B cell (primary cell): ENCODE measurements at places on chromosomes 16 and 17. TPM values are rescaled to one million over a fixed set of nuclear protein-coding genes. Genes with fewer than 3 reads are reported as not detected.
A peak's percentile ranks its signal among the peaks of the same experiment; 100 is the strongest.

DNA sequence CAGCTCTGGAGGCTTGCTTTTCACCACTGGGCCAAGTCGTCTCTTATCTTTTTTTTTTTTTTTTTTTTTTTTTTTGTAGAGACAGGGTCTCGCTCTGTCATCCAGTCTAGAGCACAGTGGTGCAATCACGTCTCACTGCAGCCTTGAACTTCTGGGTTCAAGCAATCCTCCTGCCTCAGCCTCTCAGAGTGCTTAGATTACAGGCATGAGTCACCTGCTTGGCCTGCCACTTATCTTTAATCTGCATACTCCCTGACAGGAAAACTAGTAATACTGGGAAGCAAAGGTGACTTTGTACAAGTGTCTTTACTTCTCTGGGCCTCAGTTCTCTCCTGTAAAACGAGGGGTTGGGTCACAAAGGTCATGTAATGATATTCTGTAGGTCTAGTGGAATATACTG, 15.0 kb downstream of the NTN1 start:
- no peak for DNase-seq
- H3K4me3 ChIP-seq = no peak overlapping the region
- no peaks in the 10 kb centered on the region for H3K27me3 ChIP-seq
- no peak overlapping the region for H3K27ac ChIP-seq
- no peaks in the 10 kb centered on the region for H3K36me3 ChIP-seq

GRCh38 chr16:90077757-90078578, 837 bp upstream of the PRDM7 start:
- H3K27me3 ChIP-seq = no peaks in the 10 kb centered on the region
- H3K36me3 ChIP-seq = no peaks in the 10 kb centered on the region
- peak; percentile 75 for DNase-seq
- H3K27ac ChIP-seq = peak overlapping the region; percentile 21

DNA sequence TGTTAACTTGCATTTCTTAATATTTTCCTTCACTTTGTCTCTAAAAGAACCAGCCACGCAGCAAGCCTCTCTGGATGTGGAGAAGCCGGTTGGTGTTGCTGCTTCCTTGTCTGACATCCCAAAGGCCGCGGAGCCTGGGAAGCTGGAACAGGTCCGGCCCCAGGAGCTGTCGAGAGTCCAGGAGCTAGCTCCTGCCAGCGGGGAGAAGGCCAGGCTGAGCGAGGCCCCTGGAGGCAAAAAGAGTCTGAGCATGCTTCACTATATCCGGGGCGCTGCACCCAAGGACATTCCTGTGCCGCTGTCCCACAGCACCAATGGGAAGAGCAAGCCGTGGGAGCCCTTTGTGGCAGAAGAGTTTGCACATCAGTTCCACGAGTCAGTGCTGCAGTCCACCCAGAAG, 22.8 kb downstream of the GINS2 start:
- no peak overlapping the region for H3K27ac ChIP-seq
- H3K4me3 ChIP-seq = no peak overlapping the region
- H3K27me3 ChIP-seq = no peaks in the 10 kb centered on the region
- H3K4me1 ChIP-seq = no peaks in the 10 kb centered on the region
- H3K36me3 ChIP-seq = peaks cover 89% of the 10 kb centered on the region

- H3K36me3 ChIP-seq = peaks cover 4% of the 10 kb centered on the region
- H3K4me1 ChIP-seq = peaks cover 13% of the 10 kb centered on the region
- H3K27ac ChIP-seq = peak overlapping the region; percentile 84
- H3K27me3 ChIP-seq = no peaks in the 10 kb centered on the region
- DNase-seq = peak; percentile 12
- no peak overlapping the region for H3K4me3 ChIP-seq
Observed at GRCh38 chr16:23642246-23642774, 1.0 kb downstream of the DCTN5 start.

DNA sequence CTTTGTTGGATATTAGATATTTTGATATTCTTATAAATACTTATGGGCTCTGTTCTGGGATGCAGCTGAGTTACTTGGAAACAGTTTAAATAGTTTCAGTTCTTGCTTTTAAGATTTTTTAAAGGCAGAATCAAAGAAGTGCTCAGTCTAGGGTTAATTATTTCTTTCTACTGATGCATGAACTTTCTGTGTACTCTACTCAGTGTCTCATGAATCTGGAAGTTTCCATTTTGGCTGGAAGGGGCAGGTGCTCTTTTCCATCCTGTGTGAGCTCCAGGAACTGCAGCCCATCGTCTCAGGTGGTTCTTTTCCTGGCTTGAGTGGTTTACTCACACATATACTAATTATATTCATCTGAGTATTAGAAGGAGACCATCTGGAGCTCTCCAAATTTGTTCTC, 61.1 kb upstream of the CPHXL start:
- no peaks in the 10 kb centered on the region for H3K36me3 ChIP-seq
- DNase-seq = no peak
- H3K27ac ChIP-seq = no peak overlapping the region
- no peaks in the 10 kb centered on the region for H3K4me1 ChIP-seq
- H3K4me3 ChIP-seq = no peak overlapping the region

- DNase-seq = no peak
- no peaks in the 10 kb centered on the region for H3K27me3 ChIP-seq
- peaks cover 15% of the 10 kb centered on the region for H3K4me1 ChIP-seq
- no peaks in the 10 kb centered on the region for H3K36me3 ChIP-seq
- no peak overlapping the region for H3K27ac ChIP-seq
- no peak overlapping the region for H3K4me3 ChIP-seq
Observed at GRCh38 chr17:64706224-64707049, 44.3 kb upstream of the SMURF2 start.

GRCh38 chr17:4986403-4986802, 1.1 kb downstream of the CAMTA2 start:
- DNase-seq = no peak
- H3K4me1 ChIP-seq = peaks cover 28% of the 10 kb centered on the region
- peak overlapping the region; percentile 90 for H3K27ac ChIP-seq
- peaks cover 15% of the 10 kb centered on the region for H3K36me3 ChIP-seq
- H3K4me3 ChIP-seq = peak overlapping the region; percentile 81

DNA sequence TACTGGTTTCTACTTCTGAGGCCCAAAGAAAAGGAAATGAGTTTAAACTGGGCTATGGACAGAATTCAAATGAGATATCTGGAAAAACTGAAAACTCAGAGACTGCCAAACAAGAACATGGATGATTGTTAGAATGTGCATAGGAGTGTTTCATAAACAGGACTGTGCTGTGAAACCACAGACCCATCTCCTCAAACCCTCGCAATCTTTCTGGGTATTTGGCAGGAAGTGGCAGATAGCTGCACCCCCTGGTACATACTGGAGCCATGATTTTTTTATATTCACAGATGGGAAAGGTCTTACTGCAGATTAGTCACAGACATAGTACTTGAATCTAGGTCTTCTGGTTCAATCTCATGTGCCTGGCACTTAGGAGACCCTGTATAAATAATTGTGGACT, 145.0 kb downstream of the CCDC182 start:
- H3K27ac ChIP-seq = no peak overlapping the region
- DNase-seq = no peak
- H3K27me3 ChIP-seq = no peaks in the 10 kb centered on the region
- no peaks in the 10 kb centered on the region for H3K36me3 ChIP-seq
- H3K4me3 ChIP-seq = no peak overlapping the region

DNA sequence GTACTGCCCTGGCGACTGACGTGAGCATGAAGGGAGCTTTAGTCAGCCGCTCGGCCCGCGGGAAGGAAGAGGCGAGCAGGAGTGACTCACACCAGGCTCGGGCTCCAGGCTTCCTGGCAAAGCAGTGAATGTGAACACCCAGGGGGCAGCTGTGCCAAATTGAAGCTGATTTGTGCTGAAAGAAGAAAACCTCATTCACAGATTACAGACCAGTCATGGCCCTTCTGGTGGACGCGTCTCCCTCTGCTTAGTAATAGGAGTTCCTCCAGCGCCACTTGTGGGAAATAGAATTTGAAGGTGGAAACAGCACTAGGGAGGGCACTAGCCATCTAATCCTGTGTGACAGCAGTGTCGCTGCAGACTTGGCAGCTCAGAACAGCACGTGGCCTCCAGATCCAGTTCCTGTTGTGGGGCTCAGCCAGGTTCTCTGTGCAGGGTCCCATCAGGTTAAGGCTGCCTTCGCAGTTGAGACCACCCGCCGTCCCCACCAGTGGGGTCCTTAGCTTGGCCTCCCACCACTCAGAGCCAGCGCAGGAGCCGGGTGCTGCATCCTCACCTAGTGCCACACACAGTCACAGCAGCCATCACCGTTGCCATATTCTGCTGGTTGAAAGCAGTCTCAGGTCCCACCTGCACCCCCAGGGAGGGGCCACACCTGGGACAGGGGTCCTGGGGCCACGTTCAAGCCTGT, 164.5 kb upstream of the CHMP6 start:
- no peak overlapping the region for H3K4me3 ChIP-seq
- H3K4me1 ChIP-seq = peaks cover 15% of the 10 kb centered on the region
- H3K27me3 ChIP-seq = no peaks in the 10 kb centered on the region
- DNase-seq = no peak

DNA sequence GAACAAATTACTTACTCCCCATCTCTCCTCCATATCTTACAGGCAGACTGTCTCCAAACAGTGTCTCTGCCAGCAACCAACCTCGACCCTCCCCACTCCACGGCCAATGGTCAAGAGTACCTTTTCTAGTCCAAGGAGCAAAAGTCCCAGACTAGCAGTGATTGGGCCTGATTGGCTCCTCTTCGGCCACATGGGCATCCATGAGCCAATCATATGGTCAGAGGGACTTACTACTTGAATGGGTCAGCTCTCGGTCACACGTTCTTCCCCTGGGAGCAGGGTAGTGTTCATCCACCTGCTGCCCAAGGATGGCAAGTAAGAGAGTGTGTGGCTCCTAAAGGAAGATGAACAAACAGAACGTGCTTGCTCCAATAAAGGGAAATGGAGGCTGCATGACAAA, 84.6 kb downstream of the C16orf78 start:
- no peaks in the 10 kb centered on the region for H3K27me3 ChIP-seq
- H3K4me1 ChIP-seq = peaks cover 9% of the 10 kb centered on the region
- no peak overlapping the region for H3K4me3 ChIP-seq
- no peaks in the 10 kb centered on the region for H3K36me3 ChIP-seq
- no peak overlapping the region for H3K27ac ChIP-seq

DNA sequence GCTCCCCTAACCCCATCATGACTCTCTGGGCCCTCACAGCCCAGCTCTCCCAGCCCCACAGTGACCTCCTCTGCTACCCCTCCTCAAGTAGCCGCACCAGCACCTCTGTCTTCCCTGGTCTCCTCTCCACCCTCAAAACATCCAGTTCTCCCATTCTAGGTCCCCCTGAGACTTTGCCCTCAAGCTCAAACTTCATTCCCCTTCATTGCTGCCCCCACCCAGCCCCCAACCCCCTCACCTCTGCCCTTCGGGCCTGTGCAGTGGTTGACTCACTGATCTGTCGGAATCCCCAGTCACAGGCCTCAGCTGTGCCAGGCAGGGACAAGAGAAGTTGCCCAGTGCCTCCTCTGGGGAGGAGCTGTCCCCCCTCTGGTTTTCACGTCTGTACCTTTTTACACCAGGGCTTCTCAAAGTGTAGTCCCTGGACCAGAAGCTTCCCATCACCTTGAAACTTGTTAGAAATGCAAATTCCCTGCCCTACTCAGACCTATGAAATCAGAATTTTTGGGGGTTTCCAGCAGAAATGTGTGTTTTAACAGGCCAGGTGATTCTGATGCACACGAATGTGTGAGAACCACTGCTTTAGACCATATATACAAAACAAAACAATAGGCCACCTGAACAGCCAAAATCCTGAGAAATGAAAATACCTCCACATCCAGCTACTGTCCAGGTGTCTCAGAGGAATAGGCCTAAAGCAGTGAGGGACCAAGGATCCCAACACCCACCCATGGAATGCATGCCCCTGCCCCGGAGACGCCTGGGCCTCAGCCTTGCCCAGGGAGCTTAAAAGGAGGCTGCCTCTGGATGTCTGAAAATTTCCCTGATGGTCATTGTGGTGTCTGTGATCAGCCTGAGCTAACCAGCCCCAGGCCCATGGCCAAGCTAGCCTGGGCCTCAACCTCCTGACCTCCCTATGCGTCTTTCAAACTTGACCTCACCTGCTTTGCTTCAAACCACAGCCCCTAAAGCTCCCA, 853 bp upstream of the DOK4 start:
- H3K4me1 ChIP-seq = peaks cover 17% of the 10 kb centered on the region
- DNase-seq = no peak
- H3K27ac ChIP-seq = no peak overlapping the region
- no peaks in the 10 kb centered on the region for H3K36me3 ChIP-seq

GRCh38 chr17:27338536-27338985, 44.6 kb downstream of the WSB1 start:
- no peak overlapping the region for H3K4me3 ChIP-seq
- peaks cover 14% of the 10 kb centered on the region for H3K4me1 ChIP-seq
- H3K27me3 ChIP-seq = no peaks in the 10 kb centered on the region

GRCh38 chr16:28923231-28923587, 1.8 kb downstream of the RABEP2 start:
- no peaks in the 10 kb centered on the region for H3K27me3 ChIP-seq
- peak overlapping the region; percentile 87 for H3K27ac ChIP-seq
- H3K4me1 ChIP-seq = peaks cover 60% of the 10 kb centered on the region
- peaks cover 32% of the 10 kb centered on the region for H3K36me3 ChIP-seq
- peak overlapping the region; percentile 97 for H3K4me3 ChIP-seq
- peak; percentile 46 for DNase-seq

- no peaks in the 10 kb centered on the region for H3K36me3 ChIP-seq
- no peaks in the 10 kb centered on the region for H3K27me3 ChIP-seq
- peak overlapping the region; percentile 28 for H3K27ac ChIP-seq
- peak overlapping the region; percentile 66 for H3K4me3 ChIP-seq
- DNase-seq = peak; percentile 88
Observed at GRCh38 chr17:78923660-78924453, 1.3 kb downstream of the TIMP2 start.

DNA sequence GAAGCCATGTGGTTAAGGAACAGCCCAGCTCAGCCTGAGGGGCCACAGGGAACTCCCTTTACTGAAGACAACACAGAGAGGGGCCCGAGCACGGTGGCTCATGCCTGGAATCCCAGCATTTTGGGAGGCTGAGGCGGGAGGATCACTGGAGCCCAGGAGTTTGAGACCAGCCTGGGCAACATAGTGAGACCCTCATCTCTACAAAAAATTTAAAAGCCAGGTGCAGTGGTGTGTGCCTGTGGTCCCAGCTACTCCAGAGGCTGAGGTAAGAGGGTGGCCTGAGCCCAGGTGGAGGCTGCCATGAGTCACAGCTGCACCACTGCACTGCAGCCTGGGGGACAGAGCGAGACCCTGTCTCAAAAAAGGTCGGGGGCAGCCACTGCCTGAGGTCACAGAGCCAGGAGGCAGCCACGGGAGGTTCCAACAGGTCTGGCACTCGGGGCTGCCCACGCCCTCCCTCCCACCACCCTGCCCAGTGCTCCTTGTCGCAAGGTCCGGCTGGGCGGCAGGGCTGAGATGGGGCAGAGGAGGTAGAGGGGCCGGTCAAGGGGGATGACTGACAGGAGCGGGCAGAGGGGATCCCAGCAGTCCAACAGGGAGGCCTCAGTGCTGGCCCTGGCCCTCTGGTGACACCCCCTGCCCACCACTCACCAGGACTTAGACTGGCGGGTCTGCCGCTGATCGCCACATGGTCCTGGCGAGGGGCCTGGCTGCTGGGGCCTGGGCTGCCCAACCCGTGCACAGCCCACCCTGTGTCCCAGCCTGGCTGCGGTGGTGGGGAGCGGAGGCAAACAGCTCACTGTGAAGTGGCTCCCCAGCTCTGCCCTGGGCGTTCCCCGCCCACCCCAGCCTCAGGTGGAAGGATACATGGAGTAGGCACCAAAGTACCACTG, 3.4 kb downstream of the CYBA start:
- H3K36me3 ChIP-seq = no peaks in the 10 kb centered on the region
- H3K27ac ChIP-seq = peak overlapping the region; percentile 41
- H3K4me3 ChIP-seq = peak overlapping the region; percentile 18
- no peak for DNase-seq
- H3K27me3 ChIP-seq = no peaks in the 10 kb centered on the region

Gene PIGQ
- 56.7 and 56.9 TPM in 2 replicates for polyA plus RNA-seq

Gene C17orf100
- polyA plus RNA-seq = 1.4 and 3.7 TPM in 2 replicates

Gene BCL6B
- polyA plus RNA-seq = 0.12 and 0.34 TPM in 2 replicates

Gene KRTAP9-8
- not detected in 2 replicates for polyA plus RNA-seq

Gene PGS1
- 85.1 and 87.4 TPM in 2 replicates for polyA plus RNA-seq

Gene PNMT
- polyA plus RNA-seq = 0.13 and 0.87 TPM in 2 replicates

Gene ANKFN1
- not detected in 2 replicates for polyA plus RNA-seq

Gene HOXB7
- polyA plus RNA-seq = 0.25 TPM in 1 of 2 replicates, not detected in the other

Gene SDK2
- polyA plus RNA-seq = 3.2 and 6.9 TPM in 2 replicates
